Glutamatergic neuron (in vitro differentiated cells): ENCODE measurements at places on chromosomes 16 and 17. TPM values are rescaled to one million over a fixed set of nuclear protein-coding genes. Genes with fewer than 3 reads are reported as not detected.

DNA sequence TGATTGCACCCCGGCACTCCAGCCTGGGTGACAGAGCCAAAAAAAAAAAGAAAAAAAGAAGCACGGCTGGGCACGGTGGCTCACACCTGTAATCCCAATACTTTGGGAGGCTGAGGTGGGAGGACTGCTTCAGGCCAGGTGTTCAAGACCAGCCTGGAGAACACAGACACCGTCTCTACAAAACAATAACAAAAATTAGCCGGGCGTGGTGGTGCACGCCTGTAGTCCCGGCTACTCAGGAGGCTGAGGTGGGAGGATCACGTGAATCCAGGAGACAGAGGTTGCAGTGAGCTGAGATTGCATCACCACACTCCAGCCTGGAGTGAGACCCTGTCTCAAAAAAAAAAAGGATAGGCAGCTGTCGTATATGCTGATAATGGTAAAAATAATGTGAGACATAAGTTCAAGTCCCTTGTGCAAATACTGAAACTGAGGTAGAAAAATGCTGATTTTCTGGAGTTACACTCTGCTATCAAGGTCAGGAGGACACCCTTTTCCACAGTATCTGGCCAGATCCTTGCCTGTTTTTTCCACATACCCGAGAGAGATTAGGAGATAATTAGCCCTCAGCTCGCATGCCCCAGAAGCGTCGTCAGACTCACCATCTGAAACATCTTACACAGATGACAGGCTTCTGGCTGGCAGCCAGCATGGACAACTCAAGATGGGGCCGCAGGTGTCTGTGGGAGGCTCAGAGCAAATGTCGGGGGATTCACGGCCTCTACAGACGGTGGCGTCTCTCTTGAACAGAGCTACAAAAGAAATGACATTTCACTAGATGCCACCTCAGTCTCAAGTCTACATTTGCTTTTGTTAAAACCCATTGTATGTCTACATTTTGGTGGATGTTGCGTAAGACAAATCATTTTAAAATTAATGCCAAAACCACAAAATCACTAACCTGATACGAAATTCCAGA is 36.8 kb downstream of the WDR45B start:
- H3K4me1 ChIP-seq = peaks cover 22% of the 10 kb centered on the region
- H3K36me3 ChIP-seq = no peaks in the 10 kb centered on the region
- H3K27me3 ChIP-seq = peaks cover 10% of the 10 kb centered on the region

The ZPBP2 gene
- not detected for total RNA-seq

The SNAI3 gene
- not detected for total RNA-seq

The MAP2K6 gene
- 28.3 TPM for total RNA-seq
